Karpas-422 (cell line): ENCODE measurements at places on chromosomes 5 and 9. TPM values are rescaled to one million over a fixed set of nuclear protein-coding genes. Genes with fewer than 3 reads are reported as not detected.

- no peaks in the 10 kb centered on the region for H3K27me3 ChIP-seq
- H3K4me1 ChIP-seq = no peaks in the 10 kb centered on the region
- H3K36me3 ChIP-seq = no peaks in the 10 kb centered on the region
- DNase-seq = no peak
- no peak overlapping the region for H3K4me3 ChIP-seq
These were observed 247.3 kb downstream of the PDZD2 start for GRCh38 chr5:31886206-31886605.

GRCh38 chr9:16103620-16104397 lies 551.0 kb downstream of the CCDC171 start:
- no peaks in the 10 kb centered on the region for H3K27me3 ChIP-seq
- no peak overlapping the region for H3K27ac ChIP-seq
- DNase-seq = no peak
- no peaks in the 10 kb centered on the region for H3K36me3 ChIP-seq
- H3K4me3 ChIP-seq = no peak overlapping the region

- H3K4me1 ChIP-seq = no peaks in the 10 kb centered on the region
- H3K36me3 ChIP-seq = no peaks in the 10 kb centered on the region
- no peak overlapping the region for H3K4me3 ChIP-seq
- no peak for DNase-seq
- no peaks in the 10 kb centered on the region for H3K27me3 ChIP-seq
- no peak overlapping the region for H3K27ac ChIP-seq
These were observed 47.3 kb downstream of the FBN2 start for GRCh38 chr5:128490761-128491160.

DNA sequence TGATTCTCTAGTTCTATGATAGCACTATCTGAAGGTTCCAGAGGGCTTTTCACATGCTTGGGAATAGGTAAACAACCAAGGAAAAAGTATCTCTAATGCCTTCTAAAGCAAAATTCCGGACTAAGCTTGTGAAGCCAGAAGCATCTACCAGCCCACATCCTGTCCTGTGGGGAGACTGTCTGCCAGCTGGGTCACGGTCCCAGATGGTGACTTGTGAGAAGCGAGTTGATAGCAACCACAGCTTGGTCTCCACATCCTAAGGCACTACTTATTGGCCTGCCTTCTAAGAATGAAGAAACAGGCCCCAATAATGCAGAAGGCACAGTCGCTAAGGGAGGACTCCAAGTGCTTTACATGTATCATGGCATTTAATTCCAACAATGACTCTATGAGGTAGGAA lies 184.1 kb upstream of the ADRA1B start:
- H3K27me3 ChIP-seq = no peaks in the 10 kb centered on the region
- H3K4me1 ChIP-seq = peaks cover 5% of the 10 kb centered on the region
- H3K27ac ChIP-seq = no peak overlapping the region
- no peaks in the 10 kb centered on the region for H3K36me3 ChIP-seq
- no peak overlapping the region for H3K4me3 ChIP-seq

- DNase-seq = no peak
- no peaks in the 10 kb centered on the region for H3K4me1 ChIP-seq
- no peak overlapping the region for H3K27ac ChIP-seq
- no peaks in the 10 kb centered on the region for H3K27me3 ChIP-seq
- H3K36me3 ChIP-seq = no peaks in the 10 kb centered on the region
These were observed 21.2 kb downstream of the SPATA31D3 start for GRCh38 chr9:81964218-81965171.

DNA sequence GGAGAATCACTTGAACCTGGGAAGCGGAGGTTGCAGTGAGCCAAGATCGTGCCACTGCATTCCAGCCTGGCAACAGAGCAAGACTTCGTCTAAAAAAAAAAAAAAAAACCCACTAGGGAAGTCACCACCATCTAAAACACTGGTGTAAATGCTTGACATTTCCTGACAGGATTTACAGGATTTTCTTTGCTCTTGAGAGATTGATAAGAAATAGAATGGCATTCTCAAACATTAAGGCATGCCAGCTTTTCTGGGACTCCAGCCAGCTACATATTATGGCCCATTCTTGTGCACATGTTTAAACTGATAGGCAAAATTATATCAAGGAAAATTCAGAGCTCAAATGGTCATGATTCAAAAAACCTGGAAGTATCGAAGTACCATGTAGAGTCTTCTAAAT lies 28.7 kb downstream of the GTF3C4 start:
- H3K36me3 ChIP-seq = peaks cover 2% of the 10 kb centered on the region
- H3K27me3 ChIP-seq = no peaks in the 10 kb centered on the region
- no peak overlapping the region for H3K4me3 ChIP-seq
- DNase-seq = no peak
- no peak overlapping the region for H3K27ac ChIP-seq

DNA sequence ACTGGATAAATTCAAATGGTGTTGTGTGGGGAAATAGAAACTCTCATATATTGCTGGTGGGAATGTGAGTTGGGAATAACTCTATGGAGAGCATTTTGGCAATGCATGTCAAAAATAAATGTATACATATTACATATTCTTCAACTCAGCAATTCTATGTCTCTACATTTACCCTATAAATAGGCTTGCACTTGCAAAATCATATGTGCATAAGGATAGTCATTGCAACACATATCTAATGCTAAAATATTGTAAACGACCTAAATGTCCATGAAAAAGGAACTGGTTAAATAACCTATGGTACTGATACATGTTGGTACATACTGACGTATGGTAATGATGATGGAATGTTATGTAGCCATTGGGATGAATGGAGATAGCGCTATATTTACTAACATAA lies 94.5 kb upstream of the CHD1 start:
- H3K36me3 ChIP-seq = no peaks in the 10 kb centered on the region
- DNase-seq = no peak
- no peak overlapping the region for H3K4me3 ChIP-seq

DNA sequence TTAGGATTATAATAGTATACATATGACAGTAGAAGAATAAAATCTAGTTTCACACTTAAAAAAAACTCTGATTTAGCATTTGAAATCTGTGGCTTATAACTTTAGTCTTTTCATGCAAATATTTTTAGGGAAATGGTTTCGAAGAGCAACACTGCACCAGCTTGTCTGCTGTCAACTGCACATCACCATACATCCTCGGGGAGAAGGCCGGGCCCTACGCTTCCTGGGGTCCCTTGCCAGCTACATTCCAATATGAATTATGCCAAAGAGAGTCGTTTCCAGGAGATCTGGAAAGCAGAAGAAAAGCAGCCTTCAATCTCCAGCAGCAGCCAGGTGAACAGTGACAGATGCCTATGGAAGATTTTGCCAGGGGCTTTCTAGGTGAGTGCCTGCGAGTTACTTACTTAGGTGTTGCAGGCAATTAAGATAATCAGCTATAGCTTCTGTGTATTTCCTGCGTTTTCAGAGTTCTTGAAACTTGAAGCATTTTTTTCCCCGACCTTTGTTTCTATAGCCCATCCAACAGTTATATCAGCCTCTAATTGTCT lies 166.8 kb downstream of the TRPM3 start:
- H3K4me1 ChIP-seq = no peaks in the 10 kb centered on the region
- no peaks in the 10 kb centered on the region for H3K36me3 ChIP-seq
- H3K27ac ChIP-seq = no peak overlapping the region

GRCh38 chr5:155728857-155729683 lies 597.9 kb upstream of the SGCD start:
- H3K27ac ChIP-seq = no peak overlapping the region
- no peaks in the 10 kb centered on the region for H3K27me3 ChIP-seq
- H3K4me1 ChIP-seq = no peaks in the 10 kb centered on the region

GRCh38 chr9:20754556-20754955 lies 70.5 kb downstream of the FOCAD start:
- no peak overlapping the region for H3K27ac ChIP-seq
- H3K4me1 ChIP-seq = peaks cover 4% of the 10 kb centered on the region; the same call in 1 of the 2 replicates
- no peaks in the 10 kb centered on the region for H3K27me3 ChIP-seq
- DNase-seq = no peak

- no peaks in the 10 kb centered on the region for H3K27me3 ChIP-seq
- H3K4me3 ChIP-seq = no peak overlapping the region
- H3K27ac ChIP-seq = no peak overlapping the region
These were observed 91.6 kb downstream of the CFAP90 start for GRCh38 chr5:7759257-7759871.

GRCh38 chr5:40736103-40736875 lies 19.5 kb downstream of the TTC33 start:
- H3K27ac ChIP-seq = no peak overlapping the region
- peak; percentile 91 for DNase-seq
- no peaks in the 10 kb centered on the region for H3K27me3 ChIP-seq
- no peaks in the 10 kb centered on the region for H3K4me1 ChIP-seq

DNA sequence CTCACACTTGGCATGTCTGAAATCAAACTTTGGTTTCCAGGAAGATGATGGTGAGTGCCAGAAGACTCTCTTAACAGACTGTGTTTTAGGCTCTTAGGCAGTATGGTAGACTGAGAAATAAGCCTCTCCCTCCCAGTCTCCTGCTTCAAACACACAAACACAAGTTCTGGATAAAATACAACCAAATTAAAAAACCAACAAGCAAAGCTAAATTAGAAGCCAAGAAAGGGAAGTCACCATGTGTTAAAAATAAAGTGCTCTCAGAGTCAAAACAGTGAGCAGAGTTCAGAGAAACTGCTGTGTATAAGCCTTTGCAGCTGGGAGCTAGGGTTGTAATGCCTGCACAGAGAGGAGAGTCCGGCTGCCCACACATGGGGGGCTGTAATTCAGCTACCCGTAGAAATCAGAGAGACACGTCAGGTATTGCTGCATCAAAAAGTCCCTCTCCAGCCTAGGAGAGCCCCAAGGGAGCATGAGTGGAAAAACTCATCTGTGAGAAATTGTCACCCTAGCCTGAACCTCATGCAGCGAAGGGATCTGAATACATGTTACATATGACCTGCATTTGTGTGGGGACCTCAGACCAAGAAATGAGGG lies 62.6 kb downstream of the ANGPTL2 start:
- no peaks in the 10 kb centered on the region for H3K27me3 ChIP-seq
- H3K36me3 ChIP-seq = no peaks in the 10 kb centered on the region
- H3K4me1 ChIP-seq = peaks cover 13% of the 10 kb centered on the region
- no peak overlapping the region for H3K27ac ChIP-seq

- H3K27ac ChIP-seq = no peak overlapping the region
- H3K36me3 ChIP-seq = no peaks in the 10 kb centered on the region
- H3K4me1 ChIP-seq = no peaks in the 10 kb centered on the region
These were observed 65.6 kb upstream of the SEMA6A start for GRCh38 chr5:116640236-116640635.

DNA sequence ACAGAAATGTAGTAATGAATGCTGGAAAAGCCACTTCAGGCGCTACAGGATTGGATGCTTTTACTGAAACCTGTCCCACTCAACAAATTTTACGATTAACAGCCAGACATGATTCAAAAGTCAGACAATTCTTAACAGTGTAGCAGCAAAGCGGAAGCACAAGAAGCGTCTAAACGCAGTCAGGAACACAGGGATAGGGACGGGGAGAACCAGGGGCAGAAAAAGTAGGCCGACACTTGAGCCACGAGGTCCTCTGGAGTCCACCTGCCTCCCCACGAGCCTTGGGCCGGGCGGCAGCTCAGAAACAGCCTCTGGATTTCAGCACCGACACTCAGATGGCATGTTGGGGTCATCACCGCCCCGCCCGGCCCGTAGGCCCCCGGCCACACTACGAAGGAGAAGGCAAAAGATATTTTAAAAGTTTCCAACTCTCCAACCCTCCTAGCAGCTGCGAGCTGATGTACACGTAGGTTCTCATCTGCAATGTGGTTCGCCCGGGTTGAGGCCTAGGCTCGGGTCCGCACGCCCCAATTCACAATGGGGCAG lies 615 bp downstream of the RACK1 start:
- peaks cover 48% of the 10 kb centered on the region for H3K4me1 ChIP-seq
- DNase-seq = peak; percentile 59

GRCh38 chr5:57635146-57635777 lies 152.7 kb upstream of the ACTBL2 start:
- no peak overlapping the region for H3K4me3 ChIP-seq
- H3K36me3 ChIP-seq = no peaks in the 10 kb centered on the region
- no peak overlapping the region for H3K27ac ChIP-seq
- DNase-seq = no peak

DNA sequence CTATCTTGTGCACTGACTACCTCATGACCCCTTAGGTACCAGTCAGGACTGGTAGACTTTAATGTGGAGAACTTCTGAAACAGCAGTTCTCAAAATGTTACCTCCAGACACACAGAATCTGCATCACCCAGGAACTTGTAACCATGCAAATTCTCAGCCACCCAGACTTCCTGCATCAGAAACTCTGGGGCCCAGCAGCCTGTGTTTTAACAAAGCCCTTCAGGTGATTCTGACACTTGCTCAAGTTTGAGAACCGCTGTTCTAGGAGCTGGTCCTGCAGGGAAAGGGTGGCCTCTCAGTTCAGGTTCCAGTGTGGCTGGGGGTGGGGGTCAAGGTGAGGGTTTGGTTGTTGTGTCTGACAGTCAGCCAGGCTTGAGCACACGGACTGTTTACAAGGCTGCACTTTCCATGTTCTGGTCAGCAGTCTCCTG lies 28.4 kb downstream of the ZFP62 start:
- H3K4me1 ChIP-seq = peaks cover 23% of the 10 kb centered on the region
- H3K4me3 ChIP-seq = peak overlapping the region; percentile 76
- peak overlapping the region; percentile 80 for H3K27ac ChIP-seq
- no peaks in the 10 kb centered on the region for H3K27me3 ChIP-seq
- H3K36me3 ChIP-seq = peaks cover 8% of the 10 kb centered on the region; the same call in 1 of the 2 replicates

GRCh38 chr9:110440796-110441195 lies 103.1 kb upstream of the TXNDC8 start:
- H3K36me3 ChIP-seq = no peaks in the 10 kb centered on the region
- no peak overlapping the region for H3K4me3 ChIP-seq
- H3K4me1 ChIP-seq = no peaks in the 10 kb centered on the region
- no peak for DNase-seq

GRCh38 chr5:56676091-56676768 lies 139.1 kb upstream of the MAP3K1 start:
- DNase-seq = no peak
- H3K4me3 ChIP-seq = no peak overlapping the region
- no peaks in the 10 kb centered on the region for H3K27me3 ChIP-seq
- H3K36me3 ChIP-seq = no peaks in the 10 kb centered on the region
- peaks cover 19% of the 10 kb centered on the region for H3K4me1 ChIP-seq

Gene CCDC171
- total RNA-seq = 2.7 and 3.1 TPM in 2 replicates

Gene MORN5
- total RNA-seq = not detected in 2 replicates

Gene UQCRQ
- 179 and 182 TPM in 2 replicates for total RNA-seq

Gene HEMGN
- not detected in 2 replicates for total RNA-seq

Gene TMEM174
- not detected in 2 replicates for total RNA-seq

Gene ST8SIA4
- 17.1 and 20.4 TPM in 2 replicates for total RNA-seq
